ENCODE measurements at places on chromosomes 3 and 15.

- DNase-seq: no peak
Measured at GRCh38 chr3:157460253-157460652, 23.6 kb downstream of the PTX3 start.

DNA sequence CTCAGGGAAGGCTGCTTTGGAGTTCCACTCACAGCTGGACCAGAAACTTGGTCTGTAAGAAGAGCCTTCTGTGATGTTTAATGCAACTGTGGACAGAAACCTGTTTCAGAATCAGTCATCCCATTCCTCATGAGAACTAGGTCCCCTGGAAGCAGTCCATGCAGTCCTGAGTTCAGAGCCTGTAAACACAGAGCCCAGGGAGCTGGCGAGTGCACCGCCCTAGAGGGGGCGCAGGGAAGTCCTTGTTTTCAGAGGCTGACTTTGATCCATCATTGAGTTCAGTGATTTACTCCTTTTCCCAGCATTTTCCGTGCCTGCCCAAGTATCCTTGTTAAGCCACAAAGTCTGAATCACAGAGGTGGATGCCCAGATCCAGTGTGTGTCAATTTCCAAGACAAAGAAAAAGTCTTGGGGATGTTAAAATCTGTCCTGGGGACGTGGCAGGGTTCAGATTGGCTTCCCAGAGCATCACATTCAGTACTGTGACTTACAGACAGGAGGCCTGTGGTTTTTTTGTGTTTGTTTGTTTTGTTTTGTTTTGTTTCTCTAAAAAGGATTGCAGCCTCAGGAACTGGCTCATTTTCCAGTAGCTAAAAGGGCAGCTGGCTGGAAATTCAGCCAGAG lies 9.8 kb upstream of the TXNRD3 start:
- DNase-seq: no peak

- no peak for DNase-seq
Measured at GRCh38 chr3:10713656-10714055, 102.4 kb upstream of the SLC6A11 start.

DNA sequence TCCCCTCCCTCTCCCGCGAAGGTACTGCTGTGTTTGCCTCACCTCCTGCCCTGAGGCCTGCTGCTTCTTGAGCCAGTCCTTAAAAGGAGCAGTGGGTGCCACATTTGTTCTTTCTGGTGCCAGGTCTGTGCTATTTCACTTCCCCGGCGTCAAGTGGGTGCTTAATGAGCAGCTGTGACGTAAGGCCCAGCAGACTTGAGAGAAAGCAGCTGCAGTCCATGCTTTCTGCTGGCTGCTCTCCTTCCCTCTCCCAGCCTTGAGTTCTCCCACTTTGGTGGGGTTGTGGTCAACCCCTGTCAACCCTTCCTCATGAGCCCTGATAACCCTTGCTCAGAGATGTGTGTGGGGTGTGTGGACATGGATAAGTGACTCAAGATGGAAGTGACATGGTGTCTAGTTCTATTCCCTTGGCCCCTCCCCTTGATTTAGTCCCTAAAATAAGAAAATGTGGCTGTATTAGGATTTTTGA lies 6.9 kb downstream of the INAFM2 start:
- no peak for DNase-seq

- DNase-seq: no peak
Measured at GRCh38 chr3:14431917-14432834, 29.8 kb downstream of the SLC6A6 start.

- DNase-seq: no peak
Measured at GRCh38 chr3:171821044-171821443, 10.8 kb upstream of the PLD1 start.

GRCh38 chr15:34122771-34123183 lies 20.9 kb downstream of the PGBD4 start:
- DNase-seq: no peak

DNA sequence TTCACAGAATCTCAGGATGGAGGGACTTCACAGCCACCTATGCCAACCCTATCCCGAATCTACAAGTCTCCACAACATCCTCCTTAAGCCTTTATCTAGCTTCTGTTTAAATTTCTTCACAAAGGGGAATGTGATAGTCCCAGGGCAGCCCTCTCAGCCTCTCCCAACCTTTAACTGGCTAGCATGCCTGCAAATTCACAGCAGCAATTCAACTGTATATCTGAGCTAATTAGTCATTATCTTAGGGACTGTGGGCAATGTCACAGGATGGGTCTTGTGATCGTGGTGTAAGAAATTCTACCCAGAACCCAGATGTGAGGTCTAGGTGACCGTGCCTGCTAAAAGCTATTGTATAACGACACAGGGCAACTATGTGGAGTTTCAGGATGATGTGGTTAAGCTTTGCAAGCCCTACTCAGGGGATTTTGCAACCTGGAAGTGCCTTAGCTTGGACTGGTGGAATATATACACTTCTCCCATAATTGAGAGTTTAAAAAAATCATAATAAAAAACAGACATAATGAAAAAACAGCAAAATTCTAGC lies 65.5 kb upstream of the FBN1 start:
- no peak for DNase-seq

GRCh38 chr3:30458376-30459171 lies 147.8 kb upstream of the TGFBR2 start:
- no peak for DNase-seq

GRCh38 chr3:13266005-13266404 lies 154.1 kb downstream of the NUP210 start:
- DNase-seq: no peak

- DNase-seq: no peak
Measured at GRCh38 chr15:100053474-100054121, 288.2 kb downstream of the ADAMTS17 start.

- peak; percentile 30 for DNase-seq
Measured at GRCh38 chr15:98518823-98519561, 129.3 kb upstream of the IGF1R start.

GRCh38 chr3:11989383-11990038 lies 14.7 kb upstream of the SYN2 start:
- no peak for DNase-seq

Data from NCI-H1417 treated with DMSO at 0.1 percent for 48 hours (cell line).